ENCODE measurements at places on chromosomes 3 and 15. TPM values are rescaled to one million over a fixed set of nuclear protein-coding genes. Genes with fewer than 3 reads are reported as not detected.

AADAC gene
- total RNA-seq, result not detected

CSTA gene
- total RNA-seq, result not detected

CHRM5 gene
- total RNA-seq, result not detected

FEZF2 gene
- total RNA-seq, result not detected

ATP13A5 gene
- not detected for total RNA-seq

EXD1 gene
- not detected for total RNA-seq

PEX11A gene
- total RNA-seq, result 2.8 TPM

MRPS25 gene
- total RNA-seq, result 49.4 TPM

ATP13A4 gene
- 1.1 TPM for total RNA-seq

ACOX2 gene
- not detected for total RNA-seq

MEF2A gene
- total RNA-seq, result 27.0 TPM

GABRB3 gene
- not detected for total RNA-seq

LDHAL6B gene
- total RNA-seq, result not detected

THBS1 gene
- total RNA-seq, result 0.40 TPM

CMC1 gene
- 13.1 TPM for total RNA-seq

CPNE9 gene
- total RNA-seq, result not detected

AMOTL2 gene
- not detected for total RNA-seq

TAGLN3 gene
- 0.33 TPM for total RNA-seq

MUC4 gene
- 0.15 TPM for total RNA-seq

TFG gene
- 58.5 TPM for total RNA-seq

SLC2A2 gene
- total RNA-seq, result not detected

FGF7 gene
- total RNA-seq, result not detected

NAA50 gene
- 95.2 TPM for total RNA-seq

PIERCE2 gene
- total RNA-seq, result not detected

GABRR3 gene
- not detected for total RNA-seq

ZNF385D gene
- total RNA-seq, result not detected

KAT2B gene
- 91.3 TPM for total RNA-seq

All from activated CD4-positive, alpha-beta T cell treated with anti-CD3 and anti-CD28 coated beads, Interleukin-2, amount 10 ng/mL, durations not matched to agents 7 days and 5 days (primary cell).